ENCODE measurements at places on chromosomes 13 and 19.

DNA sequence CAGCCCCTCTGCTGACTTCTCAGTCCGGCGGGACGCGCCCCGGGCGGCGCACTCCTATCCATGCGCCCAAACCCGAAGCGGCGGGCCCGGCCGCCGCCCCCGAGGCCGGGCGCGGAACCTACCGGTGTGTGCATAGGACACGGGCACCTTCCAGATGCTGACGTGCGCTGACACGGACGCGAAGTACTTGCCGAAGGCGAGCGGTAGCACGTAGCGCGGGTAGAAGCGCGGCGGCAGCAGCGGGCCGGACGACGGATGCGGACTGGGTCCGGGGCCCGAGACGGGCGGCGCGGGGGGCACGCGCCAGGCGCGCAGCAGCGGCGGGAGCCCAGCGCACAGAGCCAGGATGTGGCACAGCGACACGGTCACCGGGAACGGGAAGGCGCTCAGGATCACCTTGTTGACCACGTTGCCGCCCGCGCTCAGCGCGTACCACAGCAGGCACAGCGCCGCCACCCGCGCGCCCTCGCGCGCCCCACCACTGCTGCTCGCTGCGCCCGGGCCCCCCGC lies 338 bp downstream of the SLC35E1 start:
- no peaks in the 10 kb centered on the region for H3K27me3 ChIP-seq
- H3K27ac ChIP-seq = peak overlapping the region; percentile 71
- peak; percentile 73 for DNase-seq

GRCh38 chr13:45932676-45933075 lies 81.1 kb upstream of the SIAH3 start:
- no peaks in the 10 kb centered on the region for H3K4me1 ChIP-seq
- peaks cover 5% of the 10 kb centered on the region for H3K27me3 ChIP-seq
- no peak overlapping the region for H3K27ac ChIP-seq
- no peak for DNase-seq

DNA sequence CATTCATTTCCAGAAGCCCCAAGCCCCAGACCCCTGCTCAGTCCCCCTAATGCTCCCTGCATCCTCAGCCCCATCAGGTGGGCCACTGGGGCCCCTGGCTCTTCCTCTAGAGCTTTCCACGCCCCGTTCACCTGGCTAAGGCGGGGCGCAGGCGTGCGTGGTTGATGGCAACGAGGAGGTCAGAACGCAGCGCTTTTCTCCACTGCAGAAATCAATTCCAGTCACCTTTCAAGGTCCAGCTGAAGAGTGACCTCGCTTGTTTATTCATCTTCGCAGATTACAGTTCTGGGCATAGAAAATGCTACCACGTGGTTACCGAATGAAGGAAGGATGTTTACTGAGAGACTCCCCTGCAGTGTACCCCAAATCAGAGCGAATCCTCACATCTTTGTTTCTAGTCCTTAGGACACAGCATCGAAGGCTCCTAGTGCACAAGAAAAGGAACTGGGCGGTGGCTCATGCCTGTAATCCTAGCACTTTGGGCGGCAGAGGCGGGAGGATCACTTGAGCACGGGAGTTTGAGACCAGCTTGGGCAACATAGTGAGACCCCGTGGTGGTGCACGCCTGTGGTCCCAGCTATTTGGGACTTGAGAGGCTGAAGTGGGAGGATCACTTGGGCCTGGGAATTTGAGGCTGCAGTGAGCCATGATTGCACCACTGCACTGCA lies 828 bp upstream of the PBX4 start:
- H3K4me3 ChIP-seq = peak overlapping the region; percentile 35
- H3K27ac ChIP-seq = peak overlapping the region; percentile 68
- peaks cover 9% of the 10 kb centered on the region for H3K36me3 ChIP-seq
- H3K4me1 ChIP-seq = peaks cover 57% of the 10 kb centered on the region
- no peak for DNase-seq
- H3K27me3 ChIP-seq = no peaks in the 10 kb centered on the region

DNA sequence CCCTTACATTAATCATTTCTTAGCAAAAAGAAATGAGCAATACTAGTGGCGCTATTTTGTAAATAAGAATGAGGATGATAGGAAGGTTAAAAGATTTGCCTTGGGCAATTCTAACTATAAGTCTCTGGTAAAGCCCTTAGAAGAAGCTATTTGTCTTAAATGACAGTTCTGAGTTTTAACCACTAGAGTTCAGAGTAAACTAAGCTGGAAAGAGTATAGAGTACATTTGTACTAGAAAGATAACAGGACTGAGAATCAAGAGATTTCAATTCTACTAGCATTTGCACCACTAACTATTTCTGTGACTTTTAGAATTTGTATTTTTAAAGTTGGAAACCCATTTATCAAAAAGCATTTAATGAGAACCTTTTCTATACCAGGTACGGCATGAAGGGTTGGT lies 750.3 kb downstream of the OLFM4 start:
- no peak for DNase-seq
- H3K27ac ChIP-seq = no peak overlapping the region
- no peaks in the 10 kb centered on the region for H3K27me3 ChIP-seq
- peaks cover 4% of the 10 kb centered on the region for H3K4me1 ChIP-seq
- H3K4me3 ChIP-seq = no peak overlapping the region

DNA sequence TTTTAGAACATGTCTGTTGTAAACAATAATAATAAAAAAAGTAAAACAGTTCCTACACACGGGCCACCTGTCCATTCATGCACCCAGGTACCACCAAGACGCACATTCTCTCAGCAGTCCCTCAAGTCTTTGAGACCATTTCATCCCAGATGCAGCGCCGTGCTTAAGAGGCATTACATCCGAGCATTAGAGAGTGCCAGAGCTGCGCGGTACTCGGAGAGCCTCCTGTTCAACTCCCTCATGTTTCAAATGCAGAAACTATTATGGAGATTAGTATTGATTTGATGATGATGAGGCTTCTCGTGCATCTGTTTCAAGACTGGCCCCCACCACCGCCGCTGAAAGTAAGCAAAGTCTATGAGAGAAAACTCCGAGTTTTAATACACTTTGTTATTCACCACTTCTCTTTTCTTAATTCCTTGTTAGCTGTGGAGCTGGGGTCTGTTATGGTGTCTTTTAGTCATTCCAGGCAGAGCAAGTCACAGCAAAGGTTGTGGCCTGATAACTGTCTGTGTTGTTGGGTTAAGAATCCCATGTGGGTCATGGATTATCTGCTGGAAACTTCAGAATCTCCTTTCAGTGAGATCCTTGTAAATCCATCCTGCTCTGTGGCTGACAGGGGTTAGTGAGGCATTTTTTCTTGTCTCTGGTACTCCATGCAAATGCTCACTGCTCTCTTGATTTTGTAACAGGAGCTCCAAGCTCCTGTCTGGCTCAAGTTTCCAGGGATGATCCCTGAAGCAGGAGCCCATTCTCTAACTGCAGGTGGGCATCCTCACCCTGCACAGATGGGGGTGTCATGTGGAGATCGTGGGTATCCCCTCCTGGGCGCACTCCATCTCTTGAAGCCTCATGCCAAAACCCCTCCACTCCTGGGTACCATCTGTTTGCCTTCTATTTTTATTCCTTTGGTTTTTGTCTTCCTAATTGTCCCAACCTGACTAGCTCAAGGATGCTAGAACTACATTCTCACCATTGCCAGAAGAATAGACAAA lies 74.9 kb upstream of the MTIF3 start:
- H3K36me3 ChIP-seq = no peaks in the 10 kb centered on the region
- no peak overlapping the region for H3K4me3 ChIP-seq
- DNase-seq = no peak
- no peaks in the 10 kb centered on the region for H3K4me1 ChIP-seq
- H3K27me3 ChIP-seq = peaks cover 5% of the 10 kb centered on the region
- no peak overlapping the region for H3K27ac ChIP-seq

DNA sequence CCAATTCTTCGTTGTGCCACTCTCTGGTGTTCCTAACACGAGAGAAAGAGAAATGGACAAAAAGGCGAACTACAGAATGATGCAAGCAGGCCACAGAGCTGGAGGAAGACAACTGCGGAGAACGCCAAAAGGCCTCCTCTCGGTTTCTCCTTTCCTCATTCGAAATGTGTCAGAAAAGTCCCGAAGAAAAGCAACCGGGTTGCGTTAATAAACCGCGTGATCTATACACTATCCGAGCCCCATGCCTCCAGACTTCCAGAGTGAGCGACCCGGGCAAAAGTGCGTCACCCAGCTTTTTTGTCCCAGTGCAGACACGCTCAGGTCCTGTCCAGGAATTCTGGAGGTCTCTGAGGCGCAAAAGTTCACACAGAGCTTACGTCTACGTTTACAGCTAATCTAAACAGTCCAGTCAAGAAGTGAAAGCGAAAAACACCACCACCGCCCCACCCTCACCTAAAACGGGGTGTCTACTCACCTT lies 413 bp downstream of the N4BP2L2 start:
- H3K4me3 ChIP-seq = peak overlapping the region; percentile 81
- H3K36me3 ChIP-seq = peaks cover 26% of the 10 kb centered on the region
- peaks cover 23% of the 10 kb centered on the region for H3K4me1 ChIP-seq
- no peak for DNase-seq
- peak overlapping the region; percentile 98 for H3K27ac ChIP-seq

DNA sequence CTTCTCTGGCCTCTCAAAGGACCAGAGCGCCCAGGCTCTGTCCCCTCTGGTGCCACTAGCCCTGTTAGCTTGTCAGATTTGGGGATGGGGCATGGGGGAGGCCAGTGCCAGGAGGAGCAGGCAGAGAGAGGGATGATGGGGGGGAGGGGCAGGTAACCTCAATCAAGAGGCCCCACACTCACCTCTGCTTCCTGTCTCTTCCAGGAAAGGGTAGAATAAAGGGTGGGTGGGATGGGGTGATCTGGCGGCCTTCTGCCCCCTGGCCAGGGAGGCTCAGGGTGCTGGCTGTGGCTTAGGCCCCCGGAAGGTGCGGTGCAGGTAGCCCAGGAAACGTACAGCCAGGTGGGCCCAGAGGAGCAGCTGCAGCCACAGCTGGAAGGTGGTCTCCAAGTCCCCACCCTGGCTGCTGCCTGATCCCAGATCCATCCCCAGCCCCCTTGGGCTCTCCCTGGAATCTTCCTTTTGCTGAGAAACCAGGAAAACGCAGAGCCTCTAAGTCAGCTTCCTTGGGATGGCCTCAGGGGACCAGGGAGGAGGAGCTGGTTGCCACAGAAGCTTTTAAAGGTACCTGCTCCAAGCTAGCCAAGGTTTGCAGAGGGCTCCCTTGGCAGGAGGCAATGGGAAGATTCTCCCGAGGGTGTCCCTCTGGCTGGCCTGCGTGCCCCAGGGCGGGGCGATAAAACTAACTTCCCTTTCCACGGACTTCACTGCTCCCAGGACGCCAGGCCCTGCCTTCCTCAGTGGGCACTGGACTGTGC lies 5.3 kb downstream of the PRKACA start:
- H3K4me3 ChIP-seq = no peak overlapping the region
- peaks cover 6% of the 10 kb centered on the region for H3K36me3 ChIP-seq
- peaks cover 62% of the 10 kb centered on the region for H3K4me1 ChIP-seq
- DNase-seq = no peak

- H3K27me3 ChIP-seq = peaks cover 3% of the 10 kb centered on the region
- peaks cover 25% of the 10 kb centered on the region for H3K4me1 ChIP-seq
- no peak for DNase-seq
- H3K27ac ChIP-seq = no peak overlapping the region
Observed at GRCh38 chr19:38644719-38645118, 2.7 kb upstream of the ACTN4 start.
